Activated CD8-positive, alpha-beta memory T cell treated with anti-CD3 and anti-CD28 coated beads for 4 hours (primary cell): ENCODE measurements at places on chromosomes 2 and 18.

DNA sequence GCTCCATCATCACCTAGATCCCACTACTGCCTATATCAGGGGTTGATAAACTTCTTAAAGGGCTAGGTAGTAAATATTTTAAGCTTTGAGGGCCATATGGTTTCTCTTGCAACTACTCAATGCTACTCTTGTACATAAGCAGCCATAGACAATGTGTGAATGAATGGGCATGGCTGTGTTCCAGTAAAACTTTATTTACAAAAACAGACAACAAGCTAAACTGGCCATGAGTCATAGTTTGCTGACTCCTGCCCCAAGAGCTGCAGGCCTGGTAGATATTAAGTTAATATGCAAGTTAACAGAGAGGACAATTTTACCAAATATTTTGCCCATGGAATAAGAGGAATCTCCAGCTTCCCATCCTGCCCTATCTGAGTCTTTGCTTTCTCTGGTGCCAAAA, 29.8 kb upstream of the MYO3B start:
- DNase-seq, result no peak

GRCh38 chr2:187459256-187459655, 11.2 kb upstream of the CALCRL start:
- DNase-seq, result no peak

GRCh38 chr18:56841836-56842235, 190.7 kb downstream of the WDR7 start:
- DNase-seq, result no peak

DNA sequence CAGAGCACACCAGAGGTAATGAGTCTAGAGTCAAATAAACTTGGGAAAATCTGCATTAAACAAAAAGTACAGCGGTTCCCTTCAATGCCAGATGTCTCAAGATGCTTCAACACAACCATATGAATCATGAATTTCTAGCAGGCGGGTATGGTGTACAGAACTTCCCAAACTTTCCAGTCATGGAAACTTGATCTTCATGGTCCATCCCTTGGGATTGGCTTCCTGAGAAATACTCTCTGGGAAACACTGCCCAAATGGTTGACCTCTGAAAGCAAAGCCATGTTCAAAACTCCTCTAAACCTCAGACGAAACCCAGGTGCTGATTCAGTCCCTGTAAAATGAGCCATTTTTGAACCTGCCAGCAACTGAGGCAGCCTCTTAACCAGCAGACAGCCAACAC, 16.4 kb upstream of the TMEM247 start:
- DNase-seq, result no peak

GRCh38 chr2:37350034-37350433, 5.6 kb downstream of the QPCT start:
- no peak for DNase-seq
